MCF 10A (cell line): ENCODE measurements at places on chromosomes 4 and X. TPM values are rescaled to one million over a fixed set of nuclear protein-coding genes. Genes with fewer than 3 reads are reported as not detected.
A peak's percentile ranks its signal among the peaks of the same experiment; 100 is the strongest.

Gene VCX3A
- not detected in 2 replicates for total RNA-seq

Gene TMEM33
- 101 and 117 TPM in 2 replicates for total RNA-seq

Gene LRAT
- 3.5 and 5.8 TPM in 2 replicates for total RNA-seq

Gene PRKX
- total RNA-seq = 35.3 and 35.6 TPM in 2 replicates

Gene DKK2
- 0.07 and 0.30 TPM in 2 replicates for total RNA-seq

Gene MAGEB10
- not detected in 2 replicates for total RNA-seq

GRCh38 chr4:85823295-85823694 is 348.3 kb downstream of the ARHGAP24 start:
- H3K4me1 ChIP-seq = peaks cover 44% of the 10 kb centered on the region
- peak; percentile 19 for DNase-seq
- H3K4me3 ChIP-seq = no peak overlapping the region
- no peaks in the 10 kb centered on the region for H3K27me3 ChIP-seq

DNA sequence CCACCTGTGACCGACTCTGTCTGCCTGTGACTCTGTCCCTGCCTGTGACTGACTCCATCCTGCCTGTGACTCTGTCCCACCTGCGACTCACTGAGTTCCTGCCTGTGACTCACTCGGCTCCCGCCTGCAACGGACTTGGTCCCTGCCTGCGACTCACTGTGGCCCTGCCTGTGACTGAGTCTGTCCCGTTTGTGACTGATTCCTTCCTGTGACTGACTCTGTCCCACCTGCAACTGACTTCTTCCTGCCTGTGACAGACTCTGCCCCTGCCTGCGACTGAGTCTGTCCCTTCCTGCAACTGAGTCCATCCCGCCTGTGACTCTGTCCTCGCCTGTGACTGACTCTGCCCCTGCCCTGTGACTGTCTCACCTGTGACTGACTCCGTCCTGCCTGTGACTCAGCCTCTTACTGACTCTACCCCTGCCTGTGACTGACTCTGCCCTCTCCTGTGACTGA is 9.6 kb upstream of the UVSSA start:
- H3K27me3 ChIP-seq = no peaks in the 10 kb centered on the region
- H3K4me3 ChIP-seq = no peak overlapping the region
- H3K27ac ChIP-seq = peak overlapping the region; percentile 82
- no peak for DNase-seq

GRCh38 chr4:1300466-1301455 is 11.1 kb downstream of the MAEA start:
- peaks cover 26% of the 10 kb centered on the region for H3K36me3 ChIP-seq
- H3K27me3 ChIP-seq = no peaks in the 10 kb centered on the region
- H3K4me1 ChIP-seq = peaks cover 47% of the 10 kb centered on the region
- H3K4me3 ChIP-seq = peak overlapping the region; percentile 4
- peak overlapping the region; percentile 70 for H3K27ac ChIP-seq

- peaks cover 5% of the 10 kb centered on the region for H3K36me3 ChIP-seq
- H3K4me3 ChIP-seq = no peak overlapping the region
- no peak overlapping the region for H3K27ac ChIP-seq
- no peak for DNase-seq
These were observed 25.5 kb downstream of the GPRASP3 start for GRCh38 chrX:102745857-102746584.

GRCh38 chr4:10582059-10582686 is 102.4 kb downstream of the CLNK start:
- H3K27me3 ChIP-seq = no peaks in the 10 kb centered on the region
- no peak overlapping the region for H3K27ac ChIP-seq
- H3K4me1 ChIP-seq = no peaks in the 10 kb centered on the region
- H3K36me3 ChIP-seq = no peaks in the 10 kb centered on the region

DNA sequence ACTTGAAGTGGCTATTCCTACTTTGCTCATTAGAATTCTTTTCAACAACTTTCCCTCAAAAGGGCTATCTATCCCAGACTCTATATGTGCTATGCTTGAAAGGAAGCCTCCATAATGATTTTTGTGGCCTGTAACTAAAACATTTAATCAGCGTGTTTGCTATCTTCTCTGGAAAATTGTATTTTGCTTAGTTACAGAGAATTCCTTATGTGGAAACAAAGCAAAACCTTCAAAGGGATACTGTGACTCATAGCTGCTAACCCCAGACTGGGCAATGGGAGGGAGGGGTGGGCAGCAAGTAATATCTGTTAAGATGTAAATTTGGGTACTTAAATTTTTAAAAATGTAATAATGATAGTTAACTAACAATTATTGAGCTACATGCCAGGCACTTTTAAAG is 3.7 kb downstream of the SLC25A14 start:
- DNase-seq = no peak
- H3K4me3 ChIP-seq = no peak overlapping the region
- H3K27ac ChIP-seq = no peak overlapping the region
- no peaks in the 10 kb centered on the region for H3K36me3 ChIP-seq

GRCh38 chr4:1538941-1539772 is 132.9 kb upstream of the NKX1-1 start:
- no peak overlapping the region for H3K27ac ChIP-seq
- no peaks in the 10 kb centered on the region for H3K4me1 ChIP-seq

GRCh38 chr4:77031544-77031943 is 44.2 kb downstream of the CCNI start:
- H3K27ac ChIP-seq = no peak overlapping the region
- peaks cover 70% of the 10 kb centered on the region for H3K36me3 ChIP-seq
- DNase-seq = no peak
- H3K27me3 ChIP-seq = no peaks in the 10 kb centered on the region

DNA sequence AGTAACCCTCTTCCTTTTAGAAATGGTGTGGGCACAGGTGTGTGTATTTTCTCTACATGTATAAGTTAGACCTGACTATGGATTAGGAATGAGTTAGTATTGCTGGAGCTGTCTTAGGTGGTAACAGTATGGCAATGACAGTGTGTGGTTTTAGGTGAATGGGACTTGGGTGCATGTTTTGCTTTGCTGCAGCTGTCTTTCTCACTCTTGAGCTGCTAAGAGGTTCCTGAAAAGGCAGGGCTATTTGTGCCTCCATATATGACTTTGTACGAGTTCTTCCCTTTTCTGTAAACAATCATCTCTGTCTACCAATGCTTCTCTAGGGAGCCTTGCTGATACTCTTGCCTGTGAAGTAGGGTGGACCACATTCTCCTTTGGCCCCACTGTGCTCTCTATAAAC is 234.8 kb upstream of the HHIP start:
- H3K27ac ChIP-seq = no peak overlapping the region
- H3K4me1 ChIP-seq = peaks cover 11% of the 10 kb centered on the region
- H3K36me3 ChIP-seq = no peaks in the 10 kb centered on the region
- no peak overlapping the region for H3K4me3 ChIP-seq

DNA sequence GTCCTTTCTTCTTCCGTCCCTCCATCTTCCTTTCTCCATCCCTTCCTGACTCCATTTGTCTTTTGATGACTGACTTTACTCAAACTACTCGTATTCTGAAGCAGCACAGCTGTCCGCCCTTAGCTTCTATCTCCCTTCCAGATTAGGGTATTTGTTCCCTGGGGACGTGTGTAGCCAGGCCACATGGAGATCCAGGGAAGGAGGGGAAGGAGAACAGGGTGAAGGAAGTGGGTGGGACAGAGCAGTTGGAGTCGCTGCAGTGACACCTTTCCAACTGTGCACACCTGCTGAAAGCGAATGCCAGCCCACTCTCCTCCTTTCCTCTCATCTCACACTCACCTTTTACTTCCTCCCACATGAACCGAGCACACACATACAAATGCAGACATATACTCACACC is 323.8 kb downstream of the DCTD start:
- no peak for DNase-seq
- H3K27ac ChIP-seq = no peak overlapping the region
- no peaks in the 10 kb centered on the region for H3K27me3 ChIP-seq
- no peak overlapping the region for H3K4me3 ChIP-seq
- H3K4me1 ChIP-seq = peaks cover 6% of the 10 kb centered on the region

DNA sequence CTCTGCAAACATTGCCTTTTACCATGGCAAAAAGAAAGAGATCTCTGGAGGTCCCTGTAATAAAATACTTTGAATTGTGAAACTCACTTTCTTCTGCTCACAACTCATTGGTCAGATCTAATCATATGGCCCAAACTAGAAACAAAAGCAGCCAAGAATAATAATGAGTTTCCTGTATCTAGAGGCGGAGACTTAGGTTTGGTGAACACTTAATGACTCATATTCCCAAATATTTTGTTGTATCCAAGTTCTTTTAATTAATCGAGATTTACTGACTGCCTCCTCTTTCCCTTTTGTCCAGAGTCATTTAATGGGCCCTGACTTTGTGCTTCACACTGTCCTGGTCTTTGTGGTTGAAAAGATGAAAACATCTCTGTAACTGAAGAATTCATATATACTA is 190.6 kb downstream of the CCSER1 start:
- no peaks in the 10 kb centered on the region for H3K27me3 ChIP-seq
- H3K4me1 ChIP-seq = peaks cover 7% of the 10 kb centered on the region
- H3K27ac ChIP-seq = peak overlapping the region; percentile 81
- no peaks in the 10 kb centered on the region for H3K36me3 ChIP-seq

DNA sequence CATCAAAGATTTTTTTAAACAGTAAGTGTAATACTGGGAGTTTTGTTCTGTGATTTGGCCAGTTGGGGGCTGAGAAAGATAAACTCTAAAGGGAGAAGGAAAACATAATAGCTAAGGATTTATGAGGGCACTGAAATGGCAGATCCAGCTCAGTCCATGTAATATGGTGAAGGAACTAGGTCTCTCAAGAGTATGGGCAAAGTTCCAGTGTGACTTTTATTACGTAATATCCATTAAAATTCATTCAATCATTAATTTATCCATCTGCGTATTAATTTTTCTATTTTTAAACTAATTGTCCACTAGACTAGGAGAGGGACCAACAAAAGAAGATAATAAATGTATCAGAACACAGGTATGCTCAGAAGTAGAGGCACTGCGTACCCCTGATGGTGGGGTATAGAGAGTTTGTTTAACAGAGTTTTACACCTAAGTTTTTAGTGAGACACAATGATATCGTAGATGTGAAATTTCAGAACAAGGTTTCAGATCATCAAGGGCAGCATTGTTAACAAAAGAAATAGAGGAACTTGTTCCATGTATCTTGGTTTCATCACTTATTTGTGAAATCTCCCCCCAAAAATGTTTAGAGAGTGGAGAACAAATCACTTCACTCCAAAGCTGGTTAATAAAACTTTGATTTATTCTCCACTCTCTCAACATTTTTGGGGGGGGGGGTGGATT is 351.1 kb downstream of the GRXCR1 start:
- no peak overlapping the region for H3K27ac ChIP-seq
- H3K36me3 ChIP-seq = no peaks in the 10 kb centered on the region
- no peaks in the 10 kb centered on the region for H3K27me3 ChIP-seq
- H3K4me3 ChIP-seq = no peak overlapping the region

GRCh38 chr4:150176547-150176946 is 98.3 kb downstream of the DCLK2 start:
- DNase-seq = peak; percentile 10
- no peak overlapping the region for H3K4me3 ChIP-seq
- H3K27me3 ChIP-seq = peaks cover 9% of the 10 kb centered on the region
- no peak overlapping the region for H3K27ac ChIP-seq
- H3K36me3 ChIP-seq = no peaks in the 10 kb centered on the region
